ENCODE measurements at places on chromosomes 7 and 10. TPM values are rescaled to one million over a fixed set of nuclear protein-coding genes. Genes with fewer than 3 reads are reported as not detected.

ACTL6B gene
- total RNA-seq: not detected

ADK gene
- 32.4 TPM for total RNA-seq

FAM20C gene
- total RNA-seq: 47.6 TPM

LRRN3 gene
- total RNA-seq: not detected

GPR37 gene
- total RNA-seq: 0.73 TPM

CTAGE15 gene
- total RNA-seq: not detected

AKR1C8 gene
- not detected for total RNA-seq

MLXIPL gene
- 1.1 TPM for total RNA-seq

ARHGEF35 gene
- 0.55 TPM for total RNA-seq

IFIT1B gene
- total RNA-seq: not detected

DRGX gene
- total RNA-seq: not detected

GARS1 gene
- 126 TPM for total RNA-seq

CDK14 gene
- 0.34 TPM for total RNA-seq

SCART1 gene
- 0.10 TPM for total RNA-seq

GRM3 gene
- total RNA-seq: not detected

RET gene
- total RNA-seq: 0.56 TPM

BAZ1B gene
- total RNA-seq: 50.4 TPM

LIPN gene
- total RNA-seq: not detected

SUN3 gene
- total RNA-seq: not detected

TMEM225B gene
- total RNA-seq: 0.92 TPM

LIMK1 gene
- total RNA-seq: 34.8 TPM

AKR1B1 gene
- 2,348 TPM for total RNA-seq

SLC16A12 gene
- total RNA-seq: 0.45 TPM

CDC14C gene
- total RNA-seq: 0.03 TPM
